ENCODE measurements at places on chromosomes 16 and 17. TPM values are rescaled to one million over a fixed set of nuclear protein-coding genes. Genes with fewer than 3 reads are reported as not detected.

ADAM11 gene
- total RNA-seq: 0.35 TPM

XAF1 gene
- total RNA-seq: 5.8 TPM

SOST gene
- total RNA-seq: not detected

GRCh38 chr17:60548990-60549389 lies 22.9 kb upstream of the APPBP2 start:
- H3K4me3 ChIP-seq: no peak overlapping the region
- H3K27me3 ChIP-seq: no peaks in the 10 kb centered on the region
- H3K27ac ChIP-seq: no peak overlapping the region
- DNase-seq: no peak

- no peaks in the 10 kb centered on the region for H3K36me3 ChIP-seq
- no peak overlapping the region for H3K27ac ChIP-seq
- no peak overlapping the region for H3K4me3 ChIP-seq
- H3K27me3 ChIP-seq: no peaks in the 10 kb centered on the region
Observed at GRCh38 chr17:14011740-14012405, 57.4 kb upstream of the COX10 start.

Data from CD8-positive, alpha-beta memory T cell (primary cell).